ENCODE measurements at places on chromosomes 2 and 18.

GRCh38 chr2:25619185-25619584, 54.2 kb downstream of the DTNB start:
- no peak for DNase-seq

DNA sequence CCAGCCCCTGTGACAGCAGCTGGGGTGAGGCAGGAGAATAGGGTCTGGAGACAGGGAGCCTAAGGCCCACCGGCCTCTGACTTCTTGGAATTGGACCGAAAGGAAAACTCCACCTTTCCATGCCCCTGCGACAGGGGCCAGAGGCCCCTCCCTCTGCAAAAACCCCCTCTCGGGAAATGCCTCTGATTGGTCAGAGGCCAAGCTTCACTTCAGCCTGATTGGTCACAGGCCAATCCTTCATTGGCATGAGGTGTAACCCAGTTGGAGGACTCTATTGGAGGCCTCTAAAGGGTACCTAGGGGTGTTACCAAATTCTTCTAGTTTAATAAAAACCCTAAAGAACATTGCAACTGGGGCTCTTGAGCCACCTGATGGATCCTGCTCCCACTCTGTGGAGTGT, 5.7 kb upstream of the ACKR3 start:
- no peak for DNase-seq

- peak; percentile 35 for DNase-seq
Observed at GRCh38 chr18:27428120-27428519, 243.0 kb upstream of the CHST9 start.

- no peak for DNase-seq
Observed at GRCh38 chr2:65456886-65457285, 24.5 kb upstream of the SPRED2 start.

GRCh38 chr18:23384778-23385736, 68.0 kb upstream of the RIOK3 start:
- no peak for DNase-seq

GRCh38 chr2:124609667-124610066, 584.6 kb downstream of the CNTNAP5 start:
- DNase-seq: no peak

- DNase-seq: no peak
Observed at GRCh38 chr2:1717113-1717512, 27.2 kb downstream of the PXDN start.

- no peak for DNase-seq
Observed at GRCh38 chr2:129862668-129863067, 116.8 kb upstream of the RAB6C start.

Measured in ACHN (cell line).